ENCODE measurements at places on chromosomes 7 and 10.

GRCh38 chr10:28298951-28299350 is 3.9 kb downstream of the MPP7 start:
- DNase-seq: no peak

DNA sequence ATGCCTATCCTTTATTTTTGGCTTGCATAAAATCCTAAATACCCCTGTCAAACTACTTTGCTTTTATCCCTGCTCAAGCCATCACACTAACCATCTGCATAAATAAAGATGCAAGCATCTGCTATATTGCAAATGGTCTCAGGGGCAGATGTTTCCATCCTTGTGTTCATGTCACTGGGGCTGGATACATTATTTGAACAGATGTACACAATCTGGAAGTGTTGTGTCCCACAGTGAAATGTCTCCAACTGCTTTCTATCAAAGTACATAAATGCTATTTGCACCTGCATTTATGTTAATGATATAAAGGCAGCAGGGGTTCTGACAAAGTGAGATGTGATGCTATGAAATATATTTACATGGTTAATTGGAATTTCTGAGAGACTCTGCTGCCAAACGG is 163.1 kb downstream of the ZNF438 start:
- DNase-seq: no peak

DNA sequence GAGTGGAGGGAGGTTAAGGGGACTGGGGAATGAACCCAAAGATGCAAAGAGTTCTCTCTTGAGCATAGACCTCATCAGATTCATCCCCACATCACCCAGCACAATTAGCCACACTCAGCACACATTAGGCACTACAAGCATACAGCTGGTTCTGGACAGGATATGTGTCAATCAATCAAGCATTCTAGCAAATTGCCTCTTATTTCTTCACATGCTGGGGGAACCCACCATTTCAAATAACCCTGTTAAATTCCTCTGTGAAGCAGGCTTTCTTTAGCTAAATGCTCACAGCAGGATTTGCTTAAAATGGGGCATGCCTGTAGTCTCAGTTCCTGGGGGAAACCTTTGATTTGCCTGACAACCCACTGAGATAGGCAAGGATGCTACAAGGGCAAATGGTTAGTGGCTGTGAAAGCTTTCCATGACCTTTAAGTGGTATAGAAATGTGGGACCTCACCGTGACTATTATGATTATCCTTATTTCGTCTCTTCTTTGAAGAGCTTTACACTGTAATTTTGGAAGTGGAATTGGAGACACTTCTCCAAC is 193.4 kb upstream of the ZMIZ1 start:
- no peak for DNase-seq

GRCh38 chr10:71865561-71866041 is 14.6 kb upstream of the PSAP start:
- no peak for DNase-seq

DNA sequence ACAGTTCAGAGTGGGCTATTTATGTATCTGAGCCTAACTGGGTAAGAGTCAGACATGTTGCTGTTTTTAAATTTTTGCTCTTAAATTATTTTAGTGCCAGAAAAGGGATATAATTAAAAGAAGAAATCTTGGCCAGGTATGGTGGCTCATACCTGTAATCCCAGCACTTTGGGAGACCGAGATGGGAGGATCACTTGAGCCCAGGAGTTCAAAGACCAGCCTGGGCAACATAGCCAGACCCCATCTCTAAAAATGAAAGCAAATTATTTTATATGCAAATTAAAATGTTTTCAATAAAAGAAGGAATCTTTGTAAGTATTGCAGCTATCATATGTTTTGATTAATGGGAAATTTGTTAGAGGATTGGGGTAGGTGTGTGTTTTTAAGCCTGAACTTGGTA is 39.3 kb downstream of the BNIP3 start:
- no peak for DNase-seq

GRCh38 chr7:136665878-136666509 is 202.5 kb upstream of the CHRM2 start:
- DNase-seq: no peak

Measured in Peyer's patch (tissue), 4 donors.